Large intestine (tissue), 12 donors: ENCODE measurements at places on chromosomes 12 and 14. TPM values are rescaled to one million over a fixed set of nuclear protein-coding genes. Genes with fewer than 3 reads are reported as not detected.
A peak's percentile ranks its signal among the peaks of the same experiment; 100 is the strongest.

SERPINA10 gene
- 0.90 TPM for polyA plus RNA-seq

LPAR5 gene
- polyA plus RNA-seq, result 21.4 TPM

NACA gene
- 2,608 TPM for polyA plus RNA-seq

KCNK13 gene
- 0.64 TPM for polyA plus RNA-seq

GRCh38 chr12:127962303-127962702 is 304.7 kb upstream of the TMEM132C start:
- no peak for DNase-seq

GRCh38 chr12:80632835-80633234 is 74.6 kb upstream of the MYF6 start:
- DNase-seq, result peak; percentile 2

DNA sequence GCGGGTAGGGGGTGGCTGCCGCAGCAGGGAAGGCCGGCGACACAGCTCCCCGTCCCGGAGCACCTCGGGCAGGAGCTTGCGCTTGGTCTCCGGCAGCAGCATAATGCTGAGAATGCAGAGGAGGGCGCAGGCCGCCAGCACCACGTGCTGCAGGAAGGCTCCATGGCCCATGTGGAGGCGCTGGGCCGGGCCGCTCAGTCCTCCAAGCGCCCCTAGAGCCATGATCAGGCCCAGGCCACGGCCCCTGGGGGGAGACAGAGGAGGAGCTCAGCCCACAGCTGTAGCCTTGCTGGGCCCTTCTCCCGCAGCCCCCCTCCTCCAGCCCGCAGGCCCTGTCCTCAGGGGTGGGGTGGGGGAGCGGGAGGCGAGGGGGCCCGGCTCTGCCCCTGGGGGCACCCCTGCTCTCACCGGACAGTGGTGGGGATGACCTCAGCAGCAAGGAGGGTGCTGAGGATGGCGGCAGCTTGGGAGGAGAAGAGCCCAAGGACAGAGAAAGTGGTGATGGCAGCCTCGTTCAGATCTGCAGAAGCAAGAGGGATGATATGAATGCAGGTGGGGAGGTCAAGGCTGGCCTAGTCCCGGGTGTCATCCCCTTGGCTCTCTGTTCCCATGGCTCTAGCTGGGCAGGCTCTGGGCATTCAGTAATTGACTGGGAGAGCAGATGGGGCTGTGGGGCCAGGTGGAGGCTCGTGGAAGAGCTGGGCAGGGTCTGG is 5.8 kb downstream of the SLC22A17 start:
- DNase-seq, result no peak

DNA sequence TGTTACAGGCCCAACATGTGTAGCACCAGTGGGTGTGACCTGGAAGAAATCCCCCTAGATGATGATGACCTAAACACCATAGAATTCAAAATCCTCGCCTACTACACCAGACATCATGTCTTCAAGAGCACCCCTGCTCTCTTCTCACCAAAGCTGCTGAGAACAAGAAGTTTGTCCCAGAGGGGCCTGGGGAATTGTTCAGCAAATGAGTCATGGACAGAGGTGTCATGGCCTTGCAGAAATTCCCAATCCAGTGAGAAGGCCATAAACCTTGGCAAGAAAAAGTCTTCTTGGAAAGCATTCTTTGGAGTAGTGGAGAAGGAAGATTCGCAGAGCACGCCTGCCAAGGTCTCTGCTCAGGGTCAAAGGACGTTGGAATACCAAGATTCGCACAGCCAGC is 8.6 kb downstream of the BCL2L14 start:
- DNase-seq, result no peak

- no peak for DNase-seq
Measured at GRCh38 chr14:98956181-98956580, 315.8 kb downstream of the BCL11B start.

- DNase-seq, result peak; percentile 72
Measured at GRCh38 chr12:51887476-51888315, at the start of gene ANKRD33. Gene ANKRD33 (plus strand): TSS chr12:51888103. CDS start chr12:51888187, 84 bp downstream.

DNA sequence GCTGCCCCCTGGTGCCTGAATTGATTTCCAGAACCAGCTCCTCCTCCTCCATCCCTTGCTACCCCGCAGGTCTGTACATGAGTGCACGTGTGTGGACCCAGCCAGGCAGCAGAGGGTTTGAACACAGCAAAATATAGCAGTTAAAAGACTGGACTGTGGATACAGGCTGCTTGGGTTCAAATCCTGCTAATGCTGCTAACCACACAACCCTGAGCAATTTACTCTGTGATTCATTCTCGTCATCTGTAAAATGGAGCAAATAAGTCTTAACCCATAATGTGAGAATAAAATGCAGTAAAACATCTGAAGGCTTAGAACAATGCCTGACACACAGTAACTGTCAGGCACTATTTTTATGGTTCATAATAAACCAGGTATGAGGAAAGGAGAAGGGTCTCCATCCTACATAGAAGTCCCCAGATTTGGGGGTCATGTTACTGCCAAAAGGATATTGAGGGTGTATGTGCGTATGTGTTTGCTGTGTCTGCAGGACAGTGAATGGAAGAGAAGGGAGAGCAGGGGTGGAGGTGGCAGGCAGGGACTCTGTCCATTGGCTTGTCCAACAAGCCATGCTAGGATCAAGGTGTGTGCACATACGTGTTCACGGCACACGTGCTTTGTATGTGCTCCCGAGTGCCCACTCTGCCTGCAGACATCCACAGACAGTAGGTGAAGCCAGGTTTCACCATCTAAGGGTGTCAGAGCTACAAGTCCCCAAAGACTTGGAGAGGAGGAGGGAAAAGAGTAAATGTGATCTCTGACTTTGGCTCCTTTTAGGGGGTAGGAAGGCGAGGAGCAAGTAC is 1.5 kb upstream of the STAT6 start:
- DNase-seq, result no peak

- DNase-seq, result no peak
Measured at GRCh38 chr14:94780536-94781399, 10.9 kb upstream of the GSC start.

- DNase-seq, result no peak
Measured at GRCh38 chr12:108729612-108730364, 1.5 kb downstream of the CORO1C start.
